T-helper 2 cell (primary cell): ENCODE measurements at places on chromosomes 7 and 10.

DNA sequence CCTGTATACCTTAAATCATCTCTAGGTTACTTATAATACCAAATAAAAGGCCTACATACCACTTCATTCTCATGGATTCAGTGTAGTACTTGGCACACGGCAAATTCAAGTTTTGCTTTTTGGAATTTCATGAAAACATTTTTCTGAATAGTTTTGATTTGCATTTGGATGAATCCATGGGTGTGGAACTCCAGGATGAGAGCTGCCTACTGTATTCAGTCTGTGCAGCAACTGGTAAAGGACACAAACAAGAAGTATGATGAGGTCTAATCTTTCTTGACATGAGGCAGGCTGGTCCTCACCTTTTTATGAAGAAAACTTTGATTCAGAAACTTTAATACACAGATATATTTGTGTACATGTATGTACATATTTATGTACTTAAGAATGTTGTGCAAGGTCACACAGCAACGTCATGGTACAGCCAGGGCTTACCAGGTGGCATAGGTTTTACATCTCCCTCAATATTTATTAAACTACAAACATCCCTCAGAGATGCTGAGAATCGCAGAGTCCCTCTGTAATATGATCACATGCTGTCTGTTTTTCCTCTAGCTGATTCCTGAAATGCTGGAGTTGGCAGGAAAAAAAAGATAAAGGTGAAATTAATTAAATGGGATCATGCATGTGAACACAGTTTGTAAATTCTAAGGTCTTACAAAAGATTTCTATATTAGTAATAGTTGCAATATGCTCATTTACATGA lies 239.6 kb downstream of the PRKG1 start:
- DNase-seq = no peak

DNA sequence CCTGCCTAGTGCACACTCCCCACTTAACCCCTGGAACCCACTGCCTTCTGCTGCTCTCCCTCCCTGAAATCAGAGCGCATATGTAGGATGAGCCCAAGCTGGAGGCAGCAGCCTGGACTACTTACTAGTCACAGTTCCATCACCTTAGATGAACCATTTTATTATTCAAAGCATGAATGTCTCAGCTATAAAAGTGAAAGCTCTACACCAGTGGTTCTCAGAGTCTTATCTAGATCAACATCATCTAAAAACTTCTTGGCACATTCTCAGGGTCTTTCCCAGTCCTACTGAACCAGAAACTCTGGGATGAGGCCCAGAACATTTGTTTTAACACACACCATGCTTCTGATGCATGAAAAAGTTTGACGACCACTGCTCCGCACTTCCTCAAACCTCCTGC lies 100.3 kb upstream of the ANK3 start:
- no peak for DNase-seq

DNA sequence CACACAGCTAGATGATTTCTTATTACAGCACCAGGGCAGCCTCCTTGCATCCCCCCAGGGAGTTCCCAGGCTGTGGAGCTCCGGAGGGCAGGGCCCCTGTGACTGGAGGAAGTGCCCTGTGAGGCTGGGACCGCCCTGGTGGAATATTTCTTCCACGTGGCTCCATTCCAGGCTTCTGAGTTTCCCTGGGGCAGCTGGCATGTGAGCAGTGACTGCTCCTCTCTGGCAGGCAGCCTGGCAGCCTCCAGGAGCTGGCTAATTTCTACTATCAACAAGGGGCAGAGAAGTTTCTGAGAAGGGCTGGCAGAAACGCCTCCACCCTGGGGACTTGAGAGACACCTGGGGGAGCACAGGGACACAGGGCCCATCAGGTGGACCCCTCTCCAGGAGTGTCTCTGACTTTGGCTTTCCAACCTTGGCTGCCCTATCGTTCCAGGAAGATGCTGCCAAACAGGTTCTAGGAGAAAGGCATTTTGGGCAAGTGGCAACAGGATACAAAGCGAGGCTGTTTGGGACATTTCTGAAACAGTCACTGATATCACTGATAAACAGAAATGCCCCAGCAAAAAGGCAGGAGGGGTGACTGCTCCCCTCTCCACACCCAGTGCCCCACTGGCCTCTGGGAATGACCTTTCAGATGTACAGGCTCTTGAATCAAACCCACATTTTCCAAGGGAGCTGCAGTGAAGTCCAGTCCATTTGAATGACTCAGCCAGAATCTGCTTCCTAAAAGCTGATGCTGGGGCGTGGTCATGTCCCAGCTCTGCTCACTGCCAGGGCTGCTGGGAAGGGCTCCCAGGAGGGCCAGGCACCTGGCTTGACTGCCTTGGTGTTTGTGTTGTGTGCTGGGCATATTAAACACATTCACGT lies 16.1 kb downstream of the MYOF start:
- no peak for DNase-seq

- no peak for DNase-seq
These were observed 125.6 kb upstream of the PRPS1L1 start for GRCh38 chr7:18153183-18153748.

GRCh38 chr7:139731802-139732470 lies 45.9 kb downstream of the HIPK2 start:
- no peak for DNase-seq
